ENCODE measurements at places on chromosomes 2 and 18.

GRCh38 chr2:137769406-137769805 is 194.9 kb upstream of the HNMT start:
- DNase-seq, result no peak

DNA sequence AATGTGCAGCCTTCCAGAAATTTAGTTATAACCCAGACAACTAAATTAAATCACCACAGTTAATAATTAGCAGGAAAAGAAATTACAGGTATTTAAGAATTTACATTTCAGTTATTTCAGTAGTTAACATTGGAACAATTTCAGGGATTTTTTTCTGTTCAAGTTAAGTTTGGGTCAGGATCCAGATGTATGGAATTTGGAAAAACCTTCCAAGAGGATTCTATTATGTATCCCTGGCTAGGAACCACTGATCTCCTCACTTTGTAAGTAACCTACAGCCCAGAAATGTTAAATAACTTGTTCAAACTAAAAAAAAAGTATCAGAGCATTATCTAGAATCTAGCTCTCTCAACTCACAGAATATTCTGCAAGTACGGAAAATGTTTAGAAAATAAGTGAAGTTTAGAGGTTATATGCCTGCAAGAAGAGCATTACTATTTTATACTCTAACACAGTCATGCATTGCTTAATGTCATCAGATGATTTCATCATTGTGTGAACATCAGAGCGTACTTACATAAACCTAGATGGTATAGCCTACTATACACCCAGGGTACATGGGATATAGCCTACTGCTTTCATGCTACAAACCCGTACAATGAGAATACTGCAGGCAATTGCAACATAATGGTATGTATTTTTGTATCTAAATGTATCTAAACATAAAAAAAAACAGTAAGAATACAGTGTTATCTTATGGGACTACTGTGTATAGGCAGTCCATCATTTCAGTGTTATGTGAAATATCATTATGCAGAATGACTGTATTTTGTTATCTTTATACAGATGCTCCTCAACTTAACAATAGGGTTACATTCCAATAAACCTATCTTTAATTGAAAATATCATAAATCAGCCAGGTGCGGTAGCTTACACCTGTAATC is 6.1 kb downstream of the NCKAP1 start:
- DNase-seq, result no peak

DNA sequence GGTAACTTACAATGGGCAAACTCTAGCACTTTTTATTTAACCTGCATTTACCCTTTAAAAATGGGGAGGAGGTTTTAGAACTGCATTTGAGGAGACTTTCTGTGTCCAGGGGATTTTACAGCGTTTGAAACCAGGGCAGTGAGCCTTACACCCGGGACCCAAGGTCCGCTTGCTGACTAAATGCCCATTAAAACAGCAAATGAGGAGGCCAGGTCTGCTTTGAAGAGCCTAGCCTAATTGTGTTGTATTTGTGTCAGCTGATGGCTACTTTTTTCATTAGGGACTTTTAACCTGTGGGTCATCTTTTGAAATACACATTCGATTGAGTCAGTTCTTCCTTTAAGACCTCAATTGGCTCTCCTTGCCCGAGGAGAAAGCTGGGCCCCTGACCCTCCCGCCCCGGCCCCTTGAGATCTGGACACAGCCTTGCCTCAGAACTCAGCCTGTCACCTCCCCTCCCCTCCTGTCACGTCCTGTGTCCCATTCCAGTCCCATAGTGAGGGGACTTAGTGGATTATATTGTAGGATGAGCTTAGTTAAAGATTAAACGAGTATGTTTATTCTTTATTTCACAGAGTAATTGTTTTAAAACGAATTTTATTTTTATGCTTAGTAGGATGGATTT is 69.0 kb downstream of the KLHL29 start:
- no peak for DNase-seq

DNA sequence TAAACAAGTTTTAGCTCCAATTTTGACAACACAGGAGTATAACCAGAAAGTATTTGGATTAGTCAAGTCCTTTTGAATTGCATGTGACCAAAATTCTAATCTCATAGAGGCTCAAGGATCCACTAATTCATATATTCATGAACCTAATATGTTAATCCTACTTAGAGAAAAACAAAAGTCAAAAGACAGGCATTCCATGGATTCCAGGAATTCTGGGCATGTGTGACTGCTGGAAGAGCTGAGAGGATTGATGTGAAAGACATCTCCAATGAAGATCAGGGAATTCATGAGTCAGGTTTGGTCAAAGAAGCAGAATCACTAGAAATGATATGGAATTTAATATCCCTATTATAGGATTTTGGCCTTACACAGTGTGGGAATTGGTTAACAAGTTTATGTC is 1494.6 kb upstream of the DDX18 start:
- no peak for DNase-seq

- peak; percentile 41 for DNase-seq
These were observed 18.4 kb upstream of the CLASP1 start for GRCh38 chr2:121667618-121668017.
